ENCODE measurements at places on chromosomes 4 and X.

DNA sequence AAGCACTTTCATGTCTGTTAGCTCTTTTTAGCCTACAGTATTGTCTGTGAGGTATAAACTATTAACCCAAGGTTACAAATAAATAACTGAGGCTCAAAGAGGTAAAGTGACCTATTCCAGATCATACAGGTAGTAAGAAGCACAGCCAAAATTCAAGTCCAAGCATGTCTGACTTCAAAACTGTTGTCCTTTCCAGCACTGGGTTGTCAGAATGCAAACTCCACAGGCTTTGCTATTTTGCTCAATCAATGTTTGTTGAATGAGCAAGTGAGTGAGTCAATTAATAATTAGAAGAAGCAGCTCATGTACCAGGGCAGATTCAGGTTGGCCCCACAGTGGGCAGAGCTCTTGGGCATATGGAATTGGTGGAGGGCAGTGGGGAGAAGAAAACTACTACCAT, 134.1 kb upstream of the ARHGEF9 start:
- DNase-seq: no peak

- DNase-seq: no peak
These were observed 179.8 kb downstream of the EDA start for GRCh38 chrX:69795702-69796101.

DNA sequence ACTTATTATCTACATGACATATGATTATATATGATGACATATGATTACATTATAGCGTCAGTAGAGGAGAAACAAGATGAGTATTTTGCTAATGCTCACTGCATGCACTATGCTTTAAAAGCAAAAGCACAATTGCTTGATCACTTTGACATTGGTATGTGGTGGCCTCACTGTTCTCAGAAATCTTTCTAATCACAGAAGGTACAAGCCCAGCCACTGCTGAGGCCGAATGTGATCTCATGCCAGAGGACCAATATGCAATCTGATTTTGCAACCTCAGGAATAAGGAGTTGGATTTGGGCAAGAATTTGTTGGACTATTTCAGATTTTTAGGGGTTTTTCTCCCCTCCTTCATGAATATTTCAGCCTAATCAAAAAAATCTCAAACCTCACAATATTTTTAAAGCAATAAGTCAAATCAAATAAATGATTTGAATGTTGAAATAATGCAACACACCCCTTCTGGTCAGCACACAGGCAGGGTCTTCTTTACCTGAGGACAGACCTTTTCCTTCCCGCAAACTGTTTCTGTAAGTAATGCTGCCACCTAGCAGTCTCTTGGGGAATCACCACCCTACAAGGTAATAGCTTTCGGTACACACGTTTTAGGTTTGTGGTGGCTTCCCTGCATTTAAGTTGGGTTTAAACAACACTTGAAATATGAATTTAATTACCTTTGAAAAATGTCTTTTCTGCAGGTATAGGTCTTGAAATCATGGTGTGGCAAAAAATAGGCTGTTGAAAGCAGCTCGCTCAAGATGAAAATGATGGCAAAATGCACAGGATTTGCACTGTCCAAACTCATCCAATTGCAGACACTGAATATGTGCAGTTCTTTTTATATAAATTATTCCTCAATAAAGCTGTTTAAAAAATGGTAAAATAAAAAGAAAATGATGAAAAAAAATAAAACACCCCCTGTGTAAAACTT, 4.8 kb upstream of the CXCL13 start:
- DNase-seq: peak; percentile 8

GRCh38 chr4:175309041-175309440, 390.9 kb downstream of the ADAM29 start:
- DNase-seq: no peak
